HCEC 1CT (cell line): ENCODE measurements at places on chromosomes 1 and 21.

DNA sequence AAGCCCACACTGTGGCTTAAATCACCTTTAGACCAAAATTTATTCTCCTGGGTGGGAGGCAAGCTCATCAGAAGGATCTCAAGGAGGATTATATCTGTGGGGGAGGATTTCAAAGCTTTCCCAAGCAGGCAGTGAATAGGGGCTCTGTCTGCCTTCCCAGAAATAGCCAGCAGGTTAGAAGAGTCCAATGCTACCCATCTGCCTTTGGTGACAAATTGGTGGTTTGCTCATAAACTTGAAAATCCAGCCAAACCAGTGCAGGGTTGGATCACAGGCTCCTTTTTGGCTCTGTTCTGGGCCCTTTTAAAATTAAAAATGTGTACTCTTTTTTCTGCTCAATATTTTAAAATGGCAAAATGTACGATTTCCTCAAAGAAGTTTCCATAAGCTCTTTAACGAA is 118.9 kb upstream of the ZC3H11B start:
- no peak for DNase-seq

- no peak for DNase-seq
Measured at GRCh38 chr1:39850606-39851216, 32.6 kb downstream of the TRIT1 start.

- DNase-seq, result no peak
Measured at GRCh38 chr21:32335601-32336575, 37.2 kb downstream of the MRAP start.

GRCh38 chr1:19488136-19488535 is 2.8 kb upstream of the CAPZB start:
- DNase-seq, result no peak
